Stimulated activated CD4-positive, alpha-beta T cell treated with anti-CD3 and anti-CD28 coated beads, TNF-alpha, amount 100 ng/mL, for 4 hours (primary cell): ENCODE measurements at places on chromosomes 11 and 22.

DNA sequence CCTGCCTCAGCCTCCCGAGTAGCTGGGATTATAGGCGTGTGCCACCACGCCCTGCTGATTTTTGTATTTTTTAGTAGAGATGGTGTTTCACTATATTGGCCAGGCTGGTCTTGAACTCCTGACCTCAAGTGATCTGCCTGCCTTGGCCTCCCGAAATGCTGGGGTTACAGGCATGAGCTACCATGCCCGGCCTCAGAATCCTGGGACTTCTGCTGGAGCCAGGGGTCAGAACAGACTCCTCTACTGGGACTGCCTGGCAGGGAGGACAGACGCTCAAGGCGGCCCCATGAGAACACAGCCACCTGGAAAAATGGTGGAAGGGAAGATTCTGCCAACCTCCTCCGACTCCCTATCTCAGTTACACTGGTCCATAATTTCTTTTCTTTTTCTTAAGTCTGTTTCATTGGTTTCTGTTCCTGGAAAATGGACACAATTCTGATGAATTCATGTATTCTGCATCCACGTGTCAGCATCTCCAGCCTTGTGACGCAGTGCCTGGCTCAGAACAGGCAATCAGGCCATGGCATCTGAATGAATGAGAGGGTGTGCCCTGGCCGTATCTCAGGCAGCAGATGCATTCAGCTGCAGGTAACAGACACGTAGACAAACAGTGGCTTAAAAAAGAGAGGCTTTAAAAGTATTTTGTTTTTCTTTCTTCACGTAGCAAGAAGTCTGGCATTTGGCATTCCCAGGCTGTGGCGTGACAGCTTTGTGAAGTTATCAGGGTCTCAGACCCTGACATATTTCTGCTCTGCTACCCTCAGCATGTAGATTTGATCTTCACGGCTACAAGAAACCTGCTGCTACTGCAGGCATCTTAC, 4.8 kb downstream of the SMIM38 start:
- no peak for DNase-seq

DNA sequence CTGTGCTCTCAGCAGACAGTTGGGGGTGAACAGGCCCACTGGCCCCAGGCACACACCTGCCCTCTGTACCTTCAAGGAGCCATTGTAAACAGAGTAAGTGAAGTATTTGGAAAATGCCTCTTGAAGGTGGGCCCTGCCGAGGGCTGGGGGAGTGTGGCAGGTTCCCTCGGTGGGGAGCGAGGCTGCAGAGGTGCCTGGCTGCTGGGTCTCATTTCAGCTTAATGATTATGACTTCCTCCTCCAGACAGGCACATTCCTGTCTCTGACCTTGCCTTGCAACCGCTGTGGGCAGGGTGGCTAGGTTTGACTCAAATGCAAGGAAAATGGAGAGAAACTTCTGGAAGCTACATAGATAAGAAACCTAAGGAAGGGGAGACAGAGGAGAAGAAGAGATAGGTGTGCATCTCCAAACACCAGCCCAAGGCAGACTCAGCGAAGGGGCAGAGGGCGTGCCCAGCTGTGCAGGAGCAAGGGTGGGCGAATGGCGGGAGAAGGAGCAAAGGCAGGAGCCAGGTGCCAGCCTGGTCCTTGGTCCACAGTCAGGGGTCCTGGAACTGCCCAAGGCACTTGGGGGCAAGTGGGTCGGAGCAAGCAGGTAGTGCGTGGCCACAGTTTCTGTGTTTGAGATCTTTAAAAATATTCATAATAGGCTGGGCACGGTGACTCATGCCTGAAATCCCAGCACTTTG, 14.0 kb downstream of the GRAMD4 start:
- DNase-seq, result no peak

GRCh38 chr11:84899134-84899533, 728.0 kb downstream of the DLG2 start:
- DNase-seq, result no peak

DNA sequence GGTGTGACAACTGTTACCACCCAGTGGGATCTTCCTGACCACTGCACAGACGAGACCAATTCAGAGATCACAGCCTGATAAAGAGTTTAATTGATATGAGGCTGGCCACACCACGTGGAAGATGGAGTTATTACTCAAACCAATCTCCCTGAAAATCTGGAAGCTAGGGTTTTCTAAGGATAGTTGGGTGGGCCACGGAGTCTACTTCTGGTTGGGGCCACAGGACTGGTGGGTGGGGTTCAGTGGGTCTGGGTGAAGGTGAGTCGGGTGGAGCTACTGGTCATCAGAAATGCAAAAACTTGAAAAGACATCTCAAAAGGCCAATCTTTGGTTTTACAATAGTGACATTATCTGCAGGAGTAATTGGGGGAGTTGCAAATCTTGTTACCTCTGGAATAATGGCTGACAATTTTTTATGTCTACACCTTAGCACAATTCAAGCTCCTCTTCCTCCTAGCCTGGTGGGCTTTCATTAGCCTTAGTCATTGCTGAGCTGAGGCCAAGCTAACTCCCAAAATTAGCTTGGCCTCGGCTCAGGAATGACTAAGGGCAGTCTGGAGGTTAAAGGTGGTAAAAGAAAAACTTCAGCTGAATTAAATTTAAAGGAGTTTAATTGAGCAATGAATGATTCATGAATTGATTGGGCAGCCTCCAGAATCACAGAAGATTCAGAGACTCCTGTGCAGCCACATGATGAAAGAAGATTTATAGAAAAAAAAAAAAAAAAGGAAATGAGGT, 13.1 kb downstream of the C11orf96 start:
- no peak for DNase-seq

GRCh38 chr11:11260903-11261302, 92.1 kb downstream of the CSNK2A3 start:
- no peak for DNase-seq

- DNase-seq, result no peak
These were observed 181.2 kb downstream of the CSNK2A3 start for GRCh38 chr11:11171854-11172253.

GRCh38 chr11:110759972-110760381, 47.7 kb upstream of the ARHGAP20 start:
- DNase-seq, result no peak

DNA sequence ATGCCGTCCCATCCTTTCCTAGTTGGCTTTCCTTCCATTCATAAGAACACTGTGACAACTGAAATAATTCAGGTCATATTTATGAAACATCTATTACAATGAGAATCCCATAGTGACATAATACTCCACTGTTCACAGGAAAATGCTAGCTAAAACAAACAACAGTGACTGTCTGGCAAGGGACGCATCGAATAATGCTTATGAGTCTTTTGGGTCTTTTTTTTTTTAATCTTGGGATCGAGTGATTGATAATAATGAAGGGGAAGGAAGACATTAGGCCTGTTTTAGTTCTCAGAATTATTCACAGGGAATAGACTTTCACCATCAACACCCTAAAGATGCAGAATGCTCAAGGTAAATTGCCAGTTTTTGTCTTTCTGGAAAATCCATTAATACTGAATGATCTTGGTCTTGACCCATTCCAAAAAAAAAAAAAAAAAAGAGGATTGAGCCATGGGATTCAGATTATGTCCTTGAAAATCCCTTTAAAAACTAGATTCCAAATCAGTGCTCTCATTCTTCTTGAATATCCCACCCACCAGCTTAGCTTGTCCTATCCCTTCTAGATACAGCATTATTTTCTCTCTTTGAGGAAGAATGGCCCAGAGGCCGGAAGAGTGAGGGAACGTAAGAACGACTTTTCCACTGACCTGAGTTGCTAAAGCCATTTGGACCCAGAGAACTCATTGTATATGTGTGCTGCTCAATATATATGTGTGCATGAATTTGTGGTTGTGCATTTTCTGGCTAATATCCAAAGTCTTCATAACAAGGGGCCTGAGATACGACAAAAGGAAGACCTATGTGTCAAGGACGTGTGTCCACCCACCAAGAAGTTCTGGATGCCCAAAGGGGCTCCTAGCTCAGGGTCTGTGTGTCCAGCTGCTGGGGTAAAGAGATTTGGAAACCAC, 35.2 kb upstream of the CREB3L1 start:
- no peak for DNase-seq

DNA sequence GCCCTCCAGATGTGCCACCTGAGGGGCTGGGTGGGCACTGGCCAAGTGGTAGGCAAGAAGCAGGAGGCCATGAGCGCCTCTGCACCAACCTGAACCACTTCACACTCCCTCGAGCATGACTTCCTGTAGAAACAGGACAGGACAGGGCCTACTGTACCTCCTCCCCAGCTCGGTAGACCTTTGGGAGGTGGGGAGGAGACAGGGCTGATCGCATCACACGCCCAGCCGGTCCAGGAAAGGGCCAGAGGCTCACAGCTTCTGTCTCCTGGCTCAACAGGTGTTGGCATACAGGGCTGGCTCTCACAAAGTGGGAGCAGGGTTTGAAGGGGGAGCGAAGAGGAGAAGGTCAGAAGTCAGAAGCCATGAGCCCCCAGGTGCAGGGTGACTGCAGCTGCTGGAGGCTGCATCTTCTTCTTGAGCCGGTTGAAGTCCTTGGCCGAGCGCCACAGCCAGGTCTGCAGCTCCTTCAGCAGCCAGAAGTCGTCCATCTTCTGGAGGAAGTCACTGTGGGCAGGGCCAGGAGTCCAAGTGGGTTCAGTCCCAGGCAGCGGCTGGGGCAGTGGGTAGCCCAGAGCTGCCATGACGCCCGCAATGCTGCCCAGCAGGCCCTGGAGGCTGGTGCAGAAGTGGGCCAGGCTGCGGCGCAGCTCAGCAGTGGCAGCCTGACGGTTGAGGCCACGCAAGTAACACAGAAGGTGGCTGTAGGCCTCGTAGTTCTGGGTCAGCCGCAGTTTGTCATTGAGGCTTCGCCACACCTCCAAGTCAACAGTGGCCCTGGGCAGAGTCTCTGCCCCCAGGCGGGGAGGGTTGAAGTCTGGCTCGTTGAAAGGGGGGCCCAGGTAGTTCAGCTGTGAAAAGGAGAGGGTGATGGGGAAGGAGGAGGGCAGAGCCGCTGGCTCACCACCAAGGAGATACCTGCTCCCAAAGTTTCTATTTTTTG, 8.3 kb downstream of the CLCF1 start:
- DNase-seq, result no peak

- DNase-seq, result no peak
These were observed 97.7 kb upstream of the TOP3B start for GRCh38 chr22:22080270-22080669.

DNA sequence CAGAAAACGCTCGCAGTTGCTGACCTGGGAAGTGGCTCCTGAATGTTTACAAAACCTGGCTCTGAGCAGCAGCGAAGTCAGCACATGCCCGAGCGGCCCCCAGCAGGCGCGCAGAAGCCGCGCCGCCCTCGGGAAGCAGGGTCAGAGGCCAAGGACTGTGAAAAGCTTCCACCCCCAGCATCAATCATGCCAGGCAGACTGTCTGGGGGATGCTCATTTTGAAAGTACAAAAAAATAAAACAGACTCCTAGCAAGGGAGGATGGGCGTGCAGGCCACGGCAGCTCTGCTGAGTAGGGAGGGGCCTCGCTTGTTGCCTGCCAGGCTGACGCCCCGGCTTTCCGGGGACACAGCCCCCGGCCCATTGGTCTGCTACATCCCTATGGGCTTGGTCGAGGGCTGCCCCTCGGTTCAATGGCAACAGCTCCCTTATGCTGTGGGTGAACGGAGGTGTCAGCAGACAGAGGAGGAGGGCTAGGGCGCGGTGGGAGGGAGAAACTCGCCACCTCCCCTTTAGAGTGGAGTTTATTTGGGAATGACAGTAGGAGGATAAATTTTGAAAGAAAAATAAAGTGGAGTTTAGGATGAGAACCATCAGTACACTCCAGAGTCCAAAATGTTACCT, 37.7 kb upstream of the GNB1L start:
- DNase-seq, result peak; percentile 32

- DNase-seq, result no peak
These were observed 17.9 kb downstream of the CLNS1A start for GRCh38 chr11:77619576-77620198.
